ENCODE measurements at places on chromosomes 3 and 15.

GRCh38 chr15:25839638-25840156 is 23.4 kb downstream of the ATP10A start:
- no peak for DNase-seq

- DNase-seq = no peak
These were observed 71.4 kb downstream of the MECOM start for GRCh38 chr3:169591983-169592644.

- DNase-seq = no peak
These were observed 199.5 kb upstream of the LMCD1 start for GRCh38 chr3:8301977-8302735.

GRCh38 chr3:159252772-159253384 is 451.0 kb downstream of the MFSD1 start:
- DNase-seq = no peak

DNA sequence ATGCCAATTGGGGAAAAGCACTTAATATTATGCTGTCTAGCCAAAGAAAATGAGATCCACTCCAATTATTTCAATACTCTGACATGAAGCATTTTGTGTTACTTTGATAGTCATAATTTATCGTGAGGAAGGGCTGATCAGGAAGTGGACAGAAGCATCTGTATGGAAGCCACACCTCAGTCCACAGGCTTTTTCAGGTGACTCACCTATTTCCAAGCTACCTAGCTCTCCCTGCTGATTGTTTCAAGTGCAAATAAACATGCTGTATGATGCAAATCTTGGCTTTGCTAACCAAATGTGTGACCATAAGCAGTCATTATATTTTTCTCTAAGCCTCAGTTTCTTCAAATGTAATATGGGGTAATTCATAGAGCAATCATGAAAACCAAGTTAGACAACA is 30.8 kb upstream of the CPB1 start:
- no peak for DNase-seq
